ENCODE measurements at places on chromosomes 16 and 17.

GRCh38 chr16:648781-649589, at the start of gene WDR90:
TSS of gene WDR90 (plus strand) at chr16:649365. CDS start at chr16:649417, 52 bp downstream.
- peak; percentile 97 for DNase-seq

- no peak for DNase-seq
These were observed 56.1 kb upstream of the MED13 start for GRCh38 chr17:62121025-62121730.

- no peak for DNase-seq
These were observed 169.8 kb downstream of the WWOX start for GRCh38 chr16:78269256-78269655.

DNA sequence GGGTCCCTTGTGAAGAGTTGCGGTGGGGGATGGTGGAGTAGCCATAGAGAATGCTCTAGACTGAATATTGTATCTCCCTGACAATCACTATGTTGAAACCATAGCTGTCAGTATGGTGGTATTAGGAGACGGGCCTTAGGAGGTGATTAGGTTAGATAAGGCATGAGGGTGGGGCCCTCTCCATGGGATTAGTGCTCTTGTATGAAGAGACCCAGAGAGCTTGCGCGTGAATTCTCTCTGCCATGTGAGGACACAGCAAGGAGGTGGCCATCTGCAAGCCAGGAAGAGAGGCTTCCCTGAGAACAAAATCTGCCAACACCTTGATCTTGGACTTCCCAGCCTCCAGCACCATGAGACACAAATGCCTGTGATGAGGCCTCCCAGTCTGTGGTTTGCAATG, 34.5 kb upstream of the MGAT5B start:
- no peak for DNase-seq

DNA sequence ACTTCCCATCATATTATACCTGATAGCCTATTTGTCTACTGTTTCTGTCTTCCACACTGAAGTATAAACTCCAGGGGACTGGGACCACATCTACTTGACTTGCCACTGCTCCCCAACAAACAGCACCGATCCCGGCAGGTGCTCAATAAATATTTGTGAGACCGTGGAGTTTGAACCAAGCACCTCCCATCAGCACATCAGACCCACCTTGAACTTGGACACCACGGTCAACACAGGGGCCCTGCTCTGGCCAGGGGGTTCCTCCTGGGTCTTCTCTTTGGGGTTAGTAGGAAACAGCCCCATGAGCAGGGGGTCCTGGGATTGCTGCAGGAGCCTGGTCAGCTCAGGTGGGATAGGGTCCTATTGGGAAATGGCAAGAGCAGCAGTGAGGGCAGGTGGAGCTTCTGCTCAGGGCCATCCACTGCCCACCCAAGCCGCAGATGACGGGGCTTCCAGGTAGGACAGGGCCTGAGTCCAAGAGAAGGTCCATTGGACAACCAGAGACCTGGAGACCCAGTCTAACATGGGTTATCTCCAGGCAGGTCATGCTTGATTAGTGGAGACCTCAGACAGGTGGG, 19.9 kb downstream of the ZNHIT3 start:
- DNase-seq, result no peak

- DNase-seq, result no peak
These were observed 181.1 kb downstream of the SEC14L1 start for GRCh38 chr17:77321649-77322513.

DNA sequence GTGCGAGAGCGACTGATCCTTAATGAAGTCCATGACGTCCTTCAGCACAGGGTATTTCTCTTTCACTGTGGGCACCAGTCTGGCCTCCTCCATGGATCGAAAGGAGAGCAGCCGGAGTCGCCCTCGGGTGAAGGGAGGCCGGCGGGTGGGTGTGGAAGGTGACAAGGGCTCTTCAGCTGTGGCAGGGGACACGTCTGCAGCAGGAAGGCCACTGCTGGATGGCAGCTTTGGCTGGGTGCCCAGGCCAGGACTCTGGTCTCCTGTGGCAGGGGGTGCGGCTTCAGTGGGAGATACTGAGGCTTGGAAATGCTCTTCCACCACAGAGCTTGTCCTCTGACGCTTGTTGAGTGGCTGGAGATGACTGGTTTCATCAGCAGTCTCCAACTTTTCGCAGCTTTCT, 78.5 kb downstream of the ZZEF1 start:
- no peak for DNase-seq

DNA sequence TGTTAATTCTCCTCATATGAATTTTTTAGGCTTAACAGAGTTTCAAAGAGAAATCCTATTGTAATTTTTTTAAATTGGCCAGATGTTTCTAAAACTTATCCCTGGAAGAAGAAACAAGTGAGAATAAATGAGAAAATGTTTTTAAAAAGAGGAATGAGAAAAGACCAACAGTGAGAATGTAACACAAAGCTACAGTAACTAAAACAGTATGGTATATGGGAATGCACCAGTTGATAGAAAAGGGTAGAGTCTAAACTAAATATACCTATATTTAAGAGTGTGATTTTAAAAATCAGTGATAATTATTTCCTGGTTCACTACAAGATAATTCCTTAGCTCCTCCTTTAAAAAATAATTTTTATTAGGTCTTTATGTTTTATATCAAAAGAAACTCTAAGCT, 127.9 kb downstream of the CCDC182 start:
- DNase-seq, result no peak

- DNase-seq, result no peak
These were observed 5.3 kb downstream of the SHPK start for GRCh38 chr17:3630781-3631180.

DNA sequence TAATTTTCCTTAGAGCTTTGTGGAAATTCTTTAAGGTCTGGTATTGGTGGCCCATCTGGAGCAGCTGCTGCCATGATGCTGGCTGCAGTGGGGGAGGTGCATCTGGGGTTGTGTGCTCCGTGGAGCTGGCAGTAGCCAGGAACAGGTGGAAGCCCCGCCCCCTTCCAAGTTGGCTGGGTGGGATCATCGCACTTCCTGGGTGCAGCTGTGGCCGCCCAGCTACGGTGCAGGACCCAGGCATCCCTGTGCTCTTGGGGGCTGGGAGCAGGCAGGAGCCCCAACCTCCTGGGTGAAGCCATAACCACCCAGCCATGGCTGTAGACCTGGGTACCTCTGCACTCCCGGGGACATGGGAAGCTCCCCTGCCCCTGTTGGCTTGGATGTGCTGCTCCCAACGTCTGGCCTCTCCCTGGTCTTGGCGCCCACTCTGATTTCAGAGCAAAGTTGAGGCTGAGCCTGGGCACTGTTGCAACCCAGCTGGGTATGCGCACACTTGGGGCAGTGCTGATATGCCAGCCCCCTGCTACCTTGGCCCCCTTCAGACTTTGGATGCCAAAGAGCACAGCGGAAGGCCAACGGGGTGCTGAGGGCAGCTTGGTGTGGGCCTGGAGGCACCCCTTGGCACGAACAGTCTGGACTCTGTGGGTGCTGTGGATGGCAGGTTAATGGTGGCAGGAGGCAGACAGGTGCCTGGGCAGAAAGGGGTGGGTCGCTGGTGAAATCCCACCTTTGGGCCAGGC, 145.2 kb downstream of the MYO1D start:
- no peak for DNase-seq

GRCh38 chr16:68724797-68725196, 12.3 kb upstream of the CDH1 start:
- no peak for DNase-seq

- DNase-seq, result no peak
These were observed 6.3 kb downstream of the STAT3 start for GRCh38 chr17:42381898-42382297.

DNA sequence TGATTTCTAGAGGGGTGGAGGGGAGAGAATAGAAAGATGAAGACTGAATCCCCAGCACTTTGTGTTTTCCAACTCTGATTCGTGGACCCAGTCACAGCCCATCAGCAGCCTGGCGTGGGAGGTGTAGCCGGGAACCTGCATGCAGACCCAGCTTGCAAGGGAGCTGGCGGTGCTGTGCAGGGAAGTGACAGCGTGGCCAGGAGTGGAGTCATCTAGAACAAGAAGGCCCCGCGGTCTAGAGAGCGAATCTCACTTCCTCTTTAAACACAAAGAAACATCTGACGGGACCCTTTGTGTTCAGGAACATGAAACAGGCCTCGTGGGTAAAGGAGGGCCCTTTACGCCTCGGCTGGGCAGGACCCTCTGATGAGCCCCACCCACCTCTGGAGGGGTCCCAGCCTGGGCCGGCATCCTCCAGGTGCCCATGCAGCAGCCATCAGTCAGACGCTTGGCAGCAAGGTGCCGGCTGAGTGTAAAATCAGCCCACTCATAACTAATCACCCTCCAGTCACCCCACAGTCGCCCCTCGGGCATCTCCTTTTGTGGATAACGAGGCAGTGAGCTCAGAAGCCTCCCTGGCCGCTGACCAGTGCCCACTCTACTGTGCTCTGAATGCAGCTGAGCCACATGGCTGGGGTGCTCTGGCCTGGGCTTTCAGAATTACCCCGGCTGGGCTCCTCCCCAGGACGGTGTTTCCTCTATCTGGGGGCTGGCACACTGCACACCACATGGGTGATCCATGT, 4.4 kb downstream of the SNAI3 start:
- DNase-seq, result no peak

GRCh38 chr17:36672403-36672918, 71.1 kb downstream of the MRM1 start:
- DNase-seq, result no peak

DNA sequence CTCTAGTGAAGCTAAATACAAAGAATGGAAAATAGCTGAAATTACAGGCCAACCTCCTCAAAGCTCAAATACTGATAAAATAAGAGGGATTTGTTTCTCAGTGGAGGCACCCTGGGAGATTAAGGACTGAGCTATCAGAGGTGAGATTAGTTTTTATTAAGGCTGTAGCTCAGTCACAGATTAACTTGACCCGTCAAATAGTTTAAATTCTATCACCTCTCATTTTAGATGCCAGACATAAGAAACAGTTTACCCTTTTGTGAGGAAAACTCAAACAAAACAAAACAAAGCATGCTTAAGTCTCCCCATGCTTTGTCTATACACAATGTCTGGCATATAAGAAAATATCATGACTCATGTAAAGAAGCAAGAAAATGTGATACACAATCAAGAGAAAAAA, 208.3 kb upstream of the PMFBP1 start:
- DNase-seq, result no peak

DNA sequence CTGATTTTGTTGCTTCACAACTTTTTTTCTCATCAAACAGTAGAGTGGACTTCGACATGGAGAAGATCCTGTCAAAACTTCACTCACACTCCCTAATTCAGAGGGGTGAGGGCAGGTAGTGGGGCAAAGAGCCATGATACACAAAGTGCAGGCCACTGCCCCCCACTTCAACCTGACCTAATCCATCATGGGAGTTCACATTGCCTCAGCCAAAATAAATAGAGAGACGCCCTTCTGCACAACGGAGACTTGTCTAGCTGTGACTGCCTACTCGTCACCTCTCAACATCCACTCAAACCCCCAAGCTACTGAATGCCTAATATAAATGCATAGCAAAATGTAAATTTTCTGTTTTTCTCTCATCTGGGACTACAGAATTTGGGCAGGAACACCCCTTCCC, 213.2 kb downstream of the PMP22 start:
- no peak for DNase-seq

- no peak for DNase-seq
These were observed 1.1 kb downstream of the GPS2 start for GRCh38 chr17:7313890-7314718.

GRCh38 chr17:32116937-32117336, 25.4 kb upstream of the RHOT1 start:
- DNase-seq, result no peak

DNA sequence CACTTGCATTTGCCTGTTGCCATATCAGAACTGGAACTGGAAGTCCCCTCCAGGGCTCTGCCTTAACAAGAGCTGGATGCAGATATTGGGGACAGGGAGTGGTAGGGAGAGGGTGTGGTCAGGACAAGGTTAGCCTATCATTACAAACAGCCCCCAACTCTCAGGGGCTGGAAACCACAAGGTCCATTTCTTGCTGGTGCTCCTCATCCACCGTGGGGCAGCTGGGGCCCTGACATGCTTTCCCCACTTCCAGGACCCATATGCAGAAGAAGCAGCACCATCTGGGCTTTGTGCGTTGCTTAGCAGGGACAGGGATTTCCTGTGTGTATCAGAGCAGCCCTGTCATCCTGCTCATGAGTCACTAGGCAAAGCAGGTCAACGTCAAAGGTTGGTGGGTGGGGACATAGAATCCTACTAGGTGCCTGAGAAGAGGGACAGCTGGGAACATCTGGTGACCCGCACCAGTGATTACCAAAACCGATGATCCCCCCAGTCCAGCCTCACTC, 26.9 kb downstream of the RGS9 start:
- DNase-seq, result peak; percentile 60

- no peak for DNase-seq
These were observed 24.9 kb downstream of the MPP3 start for GRCh38 chr17:43808076-43808475.

- DNase-seq, result no peak
These were observed 751 bp upstream of the FOXC2 start for GRCh38 chr16:86565644-86566511.

GRCh38 chr17:76419576-76420260, 33.2 kb downstream of the UBE2O start:
- no peak for DNase-seq

GRCh38 chr16:54934481-54935265, 4.0 kb downstream of the IRX5 start:
- DNase-seq, result peak; percentile 30

- DNase-seq, result no peak
These were observed 534 bp downstream of the GPATCH8 start for GRCh38 chr17:44502598-44503146.

DNA sequence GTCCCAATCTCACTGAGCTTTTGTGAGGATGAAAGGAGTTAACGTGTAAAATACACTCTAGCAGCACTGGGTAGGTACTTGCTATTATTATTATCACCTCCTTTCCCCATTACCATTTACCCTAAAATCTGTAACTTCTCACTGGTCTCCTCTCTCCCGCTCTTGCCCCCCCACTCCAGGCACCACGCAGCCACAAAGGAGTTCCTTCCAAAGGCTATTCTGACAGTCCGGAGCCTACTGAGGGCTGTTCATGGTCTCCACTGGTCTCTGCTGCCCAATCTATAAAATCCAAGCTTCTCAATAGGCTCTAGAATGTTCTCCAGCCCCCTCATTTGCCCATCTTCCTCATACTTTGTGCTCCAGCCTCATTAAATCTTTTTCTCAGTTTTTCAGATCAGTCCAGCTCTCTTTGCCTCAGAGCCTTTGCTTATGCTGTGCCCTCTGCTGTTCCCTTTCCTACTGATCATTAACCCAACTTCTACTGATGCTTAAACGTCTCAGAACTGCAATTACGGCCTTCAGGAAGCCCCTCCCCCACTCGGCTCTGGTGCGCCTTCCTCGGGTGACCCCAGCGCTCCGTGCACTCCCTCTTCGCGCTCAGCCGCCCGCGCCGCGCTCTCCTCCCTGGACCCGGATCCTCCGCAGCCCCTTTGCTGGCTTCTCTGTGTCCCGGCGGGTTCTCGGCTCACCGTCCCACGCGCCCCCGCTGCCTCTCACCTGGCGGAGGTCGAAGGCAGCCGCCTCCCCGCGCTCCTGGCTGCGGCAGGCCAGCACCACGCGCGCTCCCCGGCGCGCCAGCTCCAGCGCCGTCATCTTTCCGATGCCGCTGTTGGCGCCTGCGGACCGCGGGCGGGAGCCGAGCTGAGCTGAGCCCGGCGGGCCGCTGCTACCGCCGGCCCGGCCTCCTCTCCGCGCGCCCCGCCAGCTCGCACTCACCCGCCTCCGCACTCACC, 737 bp downstream of the DHRS13 start:
- peak; percentile 74 for DNase-seq

- DNase-seq, result peak; percentile 29
These were observed 10.9 kb downstream of the LDAF1 start for GRCh38 chr16:21169249-21169981.

- peak; percentile 39 for DNase-seq
These were observed 24.4 kb downstream of the CNTROB start for GRCh38 chr17:7956228-7956965.

GRCh38 chr17:10460062-10460461, 9.3 kb downstream of the MYH4 start:
- no peak for DNase-seq

GRCh38 chr17:32523017-32523680, 36.4 kb downstream of the CDK5R1 start:
- DNase-seq, result no peak
